ENCODE measurements at places on chromosomes 13 and 19. TPM values are rescaled to one million over a fixed set of nuclear protein-coding genes. Genes with fewer than 3 reads are reported as not detected.

FSD1 gene
- total RNA-seq, result 12.7 TPM

HSPB6 gene
- total RNA-seq, result not detected

- DNase-seq, result peak; percentile 51
Observed at GRCh38 chr19:12838182-12838885, at the start of gene MAST1. MAST1 (plus strand) TSS chr19:12838515; CDS start chr19:12838573, 58 bp downstream.

GRCh38 chr19:40261631-40262030 lies 23.5 kb downstream of the AKT2 start:
- DNase-seq, result no peak

DNA sequence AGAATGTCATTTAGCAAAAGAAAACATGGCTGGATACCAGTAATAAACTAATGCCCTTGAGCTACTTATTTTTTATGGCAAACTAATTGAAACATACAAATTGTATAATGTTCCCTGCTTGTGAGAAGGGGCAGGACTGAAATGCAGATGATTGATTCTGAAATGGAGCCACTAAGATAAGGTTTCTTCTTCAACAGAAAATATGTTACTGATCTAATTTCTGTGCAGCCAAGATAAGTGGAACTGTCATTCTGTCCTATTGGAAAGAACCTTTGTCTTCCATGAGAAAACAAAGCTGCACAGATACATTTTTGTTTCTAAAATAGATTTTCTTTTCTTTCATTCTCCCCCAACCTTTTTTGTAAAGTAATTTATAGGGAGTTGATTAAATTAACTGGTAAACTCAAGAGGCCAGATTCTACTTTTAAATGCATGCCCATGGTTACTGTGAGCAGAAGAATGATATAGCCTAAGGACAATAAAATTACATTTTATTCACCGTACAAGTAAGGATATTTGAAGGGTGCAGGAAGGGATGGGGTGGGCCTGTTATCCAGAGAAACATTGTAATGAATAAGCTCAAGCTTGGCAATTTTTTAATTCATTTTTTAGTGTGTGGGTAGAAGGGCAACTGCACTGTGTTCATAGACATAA lies 39.9 kb downstream of the STARD13 start:
- no peak for DNase-seq

GRCh38 chr19:2494447-2495129 lies 18.7 kb downstream of the GADD45B start:
- peak; percentile 55 for DNase-seq

Measured in Caki2 (cell line).